ENCODE measurements at places on chromosomes 13 and 19. TPM values are rescaled to one million over a fixed set of nuclear protein-coding genes. Genes with fewer than 3 reads are reported as not detected.

- no peak overlapping the region for H3K27ac ChIP-seq
- H3K27me3 ChIP-seq, result peaks cover 5% of the 10 kb centered on the region
- no peak overlapping the region for H3K4me3 ChIP-seq
- H3K4me1 ChIP-seq, result peaks cover 17% of the 10 kb centered on the region
- DNase-seq, result no peak
These were observed 9.0 kb upstream of the LTBP4 start for GRCh38 chr19:40592170-40592569.

GRCh38 chr19:58354478-58355030 is 1.3 kb upstream of the A1BG start:
- no peak for DNase-seq
- peaks cover 35% of the 10 kb centered on the region for H3K4me1 ChIP-seq
- H3K36me3 ChIP-seq, result no peaks in the 10 kb centered on the region
- H3K27me3 ChIP-seq, result peaks cover 2% of the 10 kb centered on the region

DNA sequence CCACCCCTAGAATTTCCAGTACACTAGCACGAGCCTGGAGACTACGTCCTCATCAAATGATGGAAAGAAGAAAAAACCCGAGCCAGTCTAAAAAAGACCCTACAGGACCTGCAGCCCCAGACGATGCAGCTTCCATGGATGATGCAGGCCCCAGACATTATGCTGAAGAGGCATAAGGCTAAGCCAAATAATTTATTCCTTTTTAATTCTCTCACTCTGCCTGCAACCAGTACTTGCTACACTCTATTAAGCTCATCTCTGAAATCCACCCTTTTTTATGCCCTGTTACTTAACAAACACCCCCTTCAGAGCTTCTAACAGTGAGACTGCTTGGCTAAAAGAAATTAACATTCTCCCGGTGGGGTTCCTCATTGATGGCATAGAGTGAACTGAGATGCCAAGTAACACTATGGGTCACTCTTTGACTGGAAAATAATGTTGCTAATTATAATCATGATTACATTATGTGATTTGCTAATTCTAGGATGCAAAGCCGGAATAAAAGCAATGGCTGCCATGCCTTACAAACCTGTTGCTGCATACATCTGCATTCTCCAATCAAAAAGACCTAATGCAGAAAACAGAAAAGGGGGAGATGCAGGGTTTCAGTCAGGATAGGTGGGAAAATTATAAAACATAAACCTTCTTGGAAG is 1462.4 kb downstream of the UQCRFS1 start:
- no peaks in the 10 kb centered on the region for H3K36me3 ChIP-seq
- no peak overlapping the region for H3K27ac ChIP-seq
- no peaks in the 10 kb centered on the region for H3K27me3 ChIP-seq
- no peak for DNase-seq
- no peaks in the 10 kb centered on the region for H3K4me1 ChIP-seq

DNA sequence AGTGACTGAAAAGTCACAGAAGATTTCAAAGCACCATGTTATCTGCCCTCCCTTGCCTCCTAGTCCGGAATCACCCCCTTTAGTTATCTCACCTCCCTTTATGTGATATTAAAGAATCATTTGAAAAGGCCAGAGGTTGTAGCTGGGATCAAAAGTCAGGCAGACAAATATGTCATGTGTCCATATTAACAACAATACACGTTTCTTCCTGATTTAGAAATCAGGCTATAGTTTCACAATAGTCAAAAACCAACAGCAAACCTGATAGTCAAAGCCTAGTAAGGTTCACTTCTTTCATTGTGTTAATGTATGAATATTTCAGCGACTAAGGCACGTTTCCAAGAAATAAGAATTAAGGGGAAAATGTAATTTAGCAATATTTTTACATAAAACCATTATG is 326.7 kb downstream of the ITGBL1 start:
- no peak overlapping the region for H3K27ac ChIP-seq
- H3K4me1 ChIP-seq, result no peaks in the 10 kb centered on the region
- H3K4me3 ChIP-seq, result no peak overlapping the region
- DNase-seq, result no peak

DNA sequence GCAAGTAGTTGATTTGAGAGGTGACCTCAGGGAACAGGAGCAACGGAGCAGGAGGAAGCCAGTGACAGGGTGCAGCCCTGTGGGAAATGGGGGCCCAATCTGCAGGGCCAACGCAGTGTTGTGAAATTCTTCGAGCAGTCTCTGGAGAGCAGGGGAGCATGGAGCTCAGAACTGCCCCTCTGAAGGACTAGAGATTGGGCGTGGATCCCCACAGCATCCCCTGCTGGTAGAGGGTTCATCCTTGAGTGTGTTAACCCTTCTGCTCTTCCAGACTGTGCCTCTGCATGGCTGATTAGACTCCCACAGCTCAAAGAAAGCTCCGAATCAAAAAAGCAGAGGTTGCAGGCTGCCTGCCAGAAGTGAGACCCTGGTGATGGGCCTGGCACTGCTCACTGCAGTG is 77.9 kb upstream of the UQCRFS1 start:
- no peak overlapping the region for H3K27ac ChIP-seq
- DNase-seq, result no peak
- H3K27me3 ChIP-seq, result peaks cover 11% of the 10 kb centered on the region
- no peaks in the 10 kb centered on the region for H3K4me1 ChIP-seq

Gene C19orf38
- total RNA-seq, result 1.8 TPM

DNA sequence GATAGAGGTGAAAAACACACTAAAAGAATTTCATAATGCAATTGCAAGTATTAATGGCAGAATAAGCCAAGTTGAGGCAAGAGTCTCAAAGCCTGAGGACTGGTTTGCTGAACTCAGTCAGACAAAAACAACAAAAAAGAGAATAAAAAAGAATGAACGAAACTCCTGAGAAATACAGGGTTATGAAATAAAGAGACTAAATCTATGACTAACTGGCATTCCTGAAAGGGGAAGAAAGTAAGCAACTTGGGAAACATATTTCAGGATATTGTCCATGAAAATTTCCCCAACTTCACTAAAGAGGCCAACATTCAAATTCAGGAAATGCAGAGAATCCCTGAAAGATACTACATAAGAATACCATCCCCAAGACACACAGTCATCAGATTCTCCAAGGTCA is 47.8 kb downstream of the UBL3 start:
- peaks cover 11% of the 10 kb centered on the region for H3K4me1 ChIP-seq
- H3K4me3 ChIP-seq, result no peak overlapping the region
- H3K27ac ChIP-seq, result no peak overlapping the region
- H3K27me3 ChIP-seq, result no peaks in the 10 kb centered on the region

Gene TEX26
- not detected for total RNA-seq

Gene KANK2
- not detected for total RNA-seq

DNA sequence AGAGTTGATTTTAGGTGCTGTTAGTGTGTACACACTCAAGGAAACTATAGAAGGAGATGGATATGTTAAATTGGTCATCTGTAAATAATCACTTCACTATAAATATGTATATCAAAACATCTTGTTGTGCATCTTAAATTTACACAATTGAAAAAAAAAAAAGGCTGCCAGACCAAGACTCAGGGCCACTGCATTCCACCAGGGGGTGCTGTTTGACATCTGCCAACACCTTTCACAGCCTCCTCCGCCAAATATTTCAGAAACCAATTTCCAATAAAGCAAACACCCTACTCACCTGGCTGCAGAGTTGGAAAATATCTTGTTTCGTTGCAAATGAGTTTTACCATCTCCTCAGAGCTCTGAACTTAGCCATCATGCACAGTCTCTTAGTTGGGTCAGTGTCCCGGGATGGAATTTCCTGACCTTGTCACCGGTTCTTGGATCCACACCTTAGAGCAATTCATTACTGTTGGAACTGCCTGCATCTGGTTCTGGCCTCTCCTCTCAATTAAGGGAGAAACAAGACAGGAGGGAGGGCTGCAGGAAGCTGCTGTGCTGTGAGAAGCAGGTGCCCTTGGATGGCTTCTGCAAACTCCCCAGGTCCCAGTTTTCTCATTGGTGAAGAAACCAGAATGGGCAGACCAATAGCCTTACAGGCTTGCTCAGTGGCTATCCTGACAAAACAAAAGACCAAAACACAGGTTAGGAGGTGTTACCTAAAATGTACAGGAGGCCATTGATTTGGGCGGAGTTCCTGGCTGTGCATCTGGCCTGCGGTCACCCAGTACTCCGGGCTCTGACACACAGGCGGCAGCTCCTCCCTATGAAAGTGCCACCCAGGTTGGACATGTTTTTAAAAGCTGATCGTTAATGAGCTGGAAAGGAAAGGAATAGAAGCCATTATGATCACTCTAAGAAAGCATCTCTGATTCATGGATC is 746.6 kb downstream of the UQCRFS1 start:
- DNase-seq, result peak; percentile 74
- peaks cover 5% of the 10 kb centered on the region for H3K4me1 ChIP-seq
- no peak overlapping the region for H3K27ac ChIP-seq

Gene SH2D3A
- total RNA-seq, result 41.3 TPM

GRCh38 chr19:53381376-53381775 is 13.6 kb upstream of the ZNF765 start:
- H3K27me3 ChIP-seq, result no peaks in the 10 kb centered on the region
- DNase-seq, result no peak
- no peak overlapping the region for H3K27ac ChIP-seq
- H3K4me1 ChIP-seq, result no peaks in the 10 kb centered on the region
- H3K4me3 ChIP-seq, result no peak overlapping the region
- H3K36me3 ChIP-seq, result peaks cover 49% of the 10 kb centered on the region

Gene EXOC3L2
- total RNA-seq, result not detected

Gene ZNF134
- 24.6 TPM for total RNA-seq

DNA sequence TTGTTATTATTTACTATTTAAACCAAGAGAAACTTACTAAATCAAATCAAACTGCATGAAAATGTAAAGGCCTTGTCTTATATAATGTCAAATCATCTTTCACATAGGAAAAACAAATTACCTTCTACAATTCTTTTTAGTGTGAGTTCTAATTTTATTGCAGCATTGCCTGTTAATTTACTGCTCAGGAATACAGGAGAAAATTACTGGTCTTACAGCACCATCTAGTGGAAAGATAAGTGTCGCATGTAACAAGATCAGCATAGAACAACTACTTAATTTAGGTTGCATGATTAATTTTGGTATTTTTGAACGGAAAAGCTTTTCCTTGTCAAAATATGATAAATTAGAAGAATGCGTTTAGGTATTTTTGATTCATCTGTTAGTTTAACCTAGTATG is 502.7 kb downstream of the UQCRFS1 start:
- H3K4me3 ChIP-seq, result no peak overlapping the region
- no peak overlapping the region for H3K27ac ChIP-seq
- H3K27me3 ChIP-seq, result no peaks in the 10 kb centered on the region

GRCh38 chr13:66492479-66492878 is 737.7 kb downstream of the PCDH9 start:
- no peak overlapping the region for H3K27ac ChIP-seq
- H3K4me1 ChIP-seq, result no peaks in the 10 kb centered on the region
- no peaks in the 10 kb centered on the region for H3K36me3 ChIP-seq
- DNase-seq, result no peak
- no peaks in the 10 kb centered on the region for H3K27me3 ChIP-seq

GRCh38 chr13:88932950-88933349 is 1261.8 kb downstream of the SLITRK5 start:
- DNase-seq, result no peak
- H3K36me3 ChIP-seq, result no peaks in the 10 kb centered on the region

Gene SYDE1
- not detected for total RNA-seq

DNA sequence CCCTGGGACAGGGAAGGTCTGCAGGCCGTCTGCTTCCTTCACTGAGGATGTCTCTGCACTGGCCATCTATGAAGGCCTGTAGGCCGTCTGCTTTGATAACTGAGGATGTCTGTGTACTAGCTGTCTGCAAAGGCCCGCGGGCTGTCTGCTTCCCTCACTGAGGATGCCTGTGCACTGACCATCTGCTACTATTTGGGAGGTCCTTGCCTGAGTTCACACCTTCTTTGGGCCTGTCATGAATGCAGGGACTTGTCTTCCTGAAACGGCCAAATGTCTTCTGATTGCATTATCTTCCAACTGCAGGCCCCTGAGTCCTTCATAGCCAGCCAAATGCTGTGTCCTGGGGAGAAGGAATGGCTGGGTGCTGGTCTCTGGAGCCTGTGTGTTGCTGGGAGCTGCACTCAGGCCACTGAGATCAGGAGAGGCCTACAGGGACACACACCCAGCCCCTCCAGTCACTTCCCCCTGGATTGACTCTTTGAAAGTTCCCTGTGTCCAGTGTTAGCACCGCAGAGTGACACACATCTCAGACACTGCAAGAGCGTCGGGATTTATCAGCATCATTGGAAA is 72.9 kb downstream of the TEX29 start:
- H3K36me3 ChIP-seq, result no peaks in the 10 kb centered on the region
- H3K27ac ChIP-seq, result no peak overlapping the region
- H3K4me3 ChIP-seq, result no peak overlapping the region
- peaks cover 13% of the 10 kb centered on the region for H3K4me1 ChIP-seq

DNA sequence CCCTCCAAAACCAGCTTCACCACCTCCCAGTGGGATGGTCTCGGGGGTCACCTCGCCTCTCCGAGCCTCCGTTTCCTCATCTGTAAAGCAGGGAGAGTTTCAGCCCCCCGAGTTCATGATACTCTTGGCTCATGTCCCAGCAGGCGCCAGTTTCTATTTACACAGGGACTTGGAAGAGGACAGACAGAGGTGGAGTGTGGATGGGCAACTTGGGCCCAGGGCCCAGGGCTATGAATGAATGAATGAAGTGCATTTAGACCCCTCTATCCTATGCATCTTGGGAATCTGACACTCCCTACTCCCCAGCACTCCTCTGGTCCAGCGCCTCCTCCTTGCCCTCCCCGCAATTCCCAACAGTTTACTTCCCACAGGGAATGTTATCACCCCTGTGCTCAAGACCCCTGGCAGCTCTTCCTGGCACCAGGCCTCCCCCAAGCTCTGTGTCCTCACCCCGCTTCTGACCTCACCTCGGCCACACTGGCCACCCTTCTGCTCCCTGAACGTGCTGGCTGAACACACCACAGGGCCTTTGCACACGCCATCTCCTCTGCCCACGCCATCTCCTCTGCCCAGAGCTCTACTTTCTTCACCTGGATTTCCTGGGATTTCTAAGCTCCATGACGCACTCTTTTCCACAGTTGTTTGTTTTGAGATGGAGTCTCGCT is 4.9 kb upstream of the C2CD4C start:
- H3K4me3 ChIP-seq, result no peak overlapping the region
- peaks cover 11% of the 10 kb centered on the region for H3K4me1 ChIP-seq
- H3K36me3 ChIP-seq, result no peaks in the 10 kb centered on the region
- no peak overlapping the region for H3K27ac ChIP-seq
- H3K27me3 ChIP-seq, result peaks cover 23% of the 10 kb centered on the region
- no peak for DNase-seq

DNA sequence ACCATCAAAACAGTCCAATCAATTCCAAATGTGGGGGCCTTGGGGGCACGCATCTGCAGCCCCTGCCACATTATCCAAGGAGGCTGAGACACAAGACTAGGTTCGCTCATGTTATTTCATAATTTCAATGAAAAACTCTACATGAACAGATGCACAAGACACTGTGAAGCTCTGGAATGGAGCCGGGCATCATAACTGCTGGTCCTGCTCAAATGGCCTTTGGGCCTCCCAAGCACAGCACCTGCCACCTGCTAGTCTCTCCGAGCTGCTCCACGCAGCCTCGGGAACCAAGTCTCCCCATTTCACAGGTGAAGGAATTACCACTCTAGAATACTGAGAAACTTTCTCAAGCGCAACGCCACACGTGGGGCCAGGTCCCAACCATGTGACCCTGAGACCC is 16.9 kb downstream of the CARS2 start:
- no peak overlapping the region for H3K27ac ChIP-seq
- H3K4me3 ChIP-seq, result no peak overlapping the region
- DNase-seq, result no peak
- no peaks in the 10 kb centered on the region for H3K4me1 ChIP-seq
- no peaks in the 10 kb centered on the region for H3K27me3 ChIP-seq

GRCh38 chr19:4388337-4389063 is 11.8 kb downstream of the SH3GL1 start:
- H3K27ac ChIP-seq, result peak overlapping the region; percentile 2
- H3K4me3 ChIP-seq, result no peak overlapping the region
- H3K27me3 ChIP-seq, result no peaks in the 10 kb centered on the region
- H3K36me3 ChIP-seq, result peaks cover 41% of the 10 kb centered on the region
- no peak for DNase-seq
- H3K4me1 ChIP-seq, result peaks cover 40% of the 10 kb centered on the region
